Glutamatergic neuron (in vitro differentiated cells): ENCODE measurements at places on chromosomes 5 and 9. TPM values are rescaled to one million over a fixed set of nuclear protein-coding genes. Genes with fewer than 3 reads are reported as not detected.

PCDHGC3 gene
- total RNA-seq: 40.1 TPM

PLPP7 gene
- 17.3 TPM for total RNA-seq

PCDHB15 gene
- total RNA-seq: 29.5 TPM

DPYSL3 gene
- 571 TPM for total RNA-seq

SPINK4 gene
- total RNA-seq: not detected

C9orf152 gene
- total RNA-seq: not detected

ANKRD31 gene
- total RNA-seq: 0.42 TPM

ANKRD18B gene
- 5.0 TPM for total RNA-seq

TSSK1B gene
- total RNA-seq: 0.54 TPM

DMGDH gene
- 1.7 TPM for total RNA-seq

SIMC1 gene
- 35.2 TPM for total RNA-seq

C5orf63 gene
- total RNA-seq: 11.8 TPM

LRRC70 gene
- 0.91 TPM for total RNA-seq

FGF1 gene
- total RNA-seq: not detected

NTNG2 gene
- 43.7 TPM for total RNA-seq

C1QTNF2 gene
- total RNA-seq: 1.0 TPM

DOCK8 gene
- 0.22 TPM for total RNA-seq

CDX1 gene
- total RNA-seq: not detected

SOHLH1 gene
- not detected for total RNA-seq

MAMDC4 gene
- total RNA-seq: 17.6 TPM

FOXD4L5 gene
- total RNA-seq: not detected

IRX2 gene
- 60.7 TPM for total RNA-seq

OLFML2A gene
- not detected for total RNA-seq

PRDM9 gene
- not detected for total RNA-seq

NIPAL4 gene
- not detected for total RNA-seq
